ENCODE measurements at places on chromosomes 4 and X.

DNA sequence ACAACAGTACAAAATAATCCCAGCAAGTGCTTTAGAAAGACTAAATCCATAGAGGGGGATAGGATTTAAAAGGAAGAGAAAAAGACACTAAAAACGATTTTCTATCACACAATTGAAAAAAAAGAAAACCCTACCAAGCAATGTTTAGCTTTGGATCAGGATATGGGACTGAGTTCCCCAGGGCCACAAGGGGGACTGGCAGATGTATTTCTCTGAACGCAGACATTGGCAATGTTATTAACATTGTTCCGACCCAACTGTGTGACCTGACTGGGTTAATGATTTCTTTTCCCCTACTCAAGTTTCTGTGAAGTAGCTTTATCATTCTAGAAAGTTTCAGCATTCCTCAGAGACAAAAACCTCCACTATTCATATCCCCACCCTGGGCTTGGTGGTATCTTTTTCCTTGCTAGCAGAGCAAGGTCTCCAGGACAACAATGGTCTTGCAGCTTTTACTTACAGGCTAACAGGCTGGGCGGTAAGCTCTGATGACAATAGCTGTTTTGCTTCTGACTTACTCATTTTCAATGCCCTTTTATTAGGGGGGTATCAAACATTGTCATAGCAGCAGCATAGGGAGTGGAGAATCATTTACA lies 25.8 kb downstream of the SLC7A11 start:
- DNase-seq, result no peak

GRCh38 chr4:78642934-78643333 lies 91.4 kb downstream of the ANXA3 start:
- DNase-seq, result no peak

- DNase-seq, result no peak
Measured at GRCh38 chr4:81807386-81807785, 335.7 kb upstream of the RASGEF1B start.

GRCh38 chrX:141714680-141715079 lies 16.1 kb upstream of the SPANXD start:
- DNase-seq, result no peak

DNA sequence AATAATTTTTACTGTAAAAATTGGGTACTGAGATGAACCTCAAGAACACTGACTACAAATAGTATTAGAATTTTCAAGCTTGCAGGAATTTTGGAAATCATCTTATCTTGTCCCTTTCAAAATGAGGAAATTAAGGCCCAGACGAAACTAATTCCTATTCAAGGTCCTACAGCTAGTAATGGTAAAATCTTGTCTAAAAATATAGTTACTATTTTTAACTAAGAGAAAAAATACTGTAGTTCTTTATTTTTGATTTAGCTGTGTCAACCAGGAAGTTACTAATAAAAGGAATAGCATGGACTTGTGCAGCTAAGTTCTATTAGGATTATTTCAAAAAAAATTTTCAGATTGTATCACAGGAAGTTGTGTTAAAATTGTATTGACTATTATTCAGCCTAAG lies 12.7 kb downstream of the PRIMPOL start:
- DNase-seq, result no peak

DNA sequence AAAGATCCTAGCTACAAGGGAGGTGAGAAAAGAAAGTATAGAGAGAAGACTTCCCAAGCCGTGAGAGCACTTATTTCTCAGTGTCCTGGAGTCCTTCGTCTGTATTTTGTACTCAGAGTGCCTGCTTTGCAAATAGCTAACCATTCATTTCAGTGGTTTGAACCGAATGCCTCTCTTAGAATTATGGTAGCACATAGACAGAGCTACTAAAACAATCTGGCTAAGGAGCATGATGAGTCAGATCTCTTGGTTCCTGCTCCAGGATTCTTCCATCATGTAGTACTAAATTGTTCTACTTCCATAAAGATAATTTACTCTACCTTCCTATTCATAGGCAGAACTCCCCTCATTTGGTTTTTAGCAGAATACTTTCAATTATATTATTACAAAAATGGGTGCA lies 946.6 kb downstream of the STIM2 start:
- no peak for DNase-seq

GRCh38 chrX:26295425-26295824 lies 79.5 kb downstream of the MAGEB5 start:
- no peak for DNase-seq

DNA sequence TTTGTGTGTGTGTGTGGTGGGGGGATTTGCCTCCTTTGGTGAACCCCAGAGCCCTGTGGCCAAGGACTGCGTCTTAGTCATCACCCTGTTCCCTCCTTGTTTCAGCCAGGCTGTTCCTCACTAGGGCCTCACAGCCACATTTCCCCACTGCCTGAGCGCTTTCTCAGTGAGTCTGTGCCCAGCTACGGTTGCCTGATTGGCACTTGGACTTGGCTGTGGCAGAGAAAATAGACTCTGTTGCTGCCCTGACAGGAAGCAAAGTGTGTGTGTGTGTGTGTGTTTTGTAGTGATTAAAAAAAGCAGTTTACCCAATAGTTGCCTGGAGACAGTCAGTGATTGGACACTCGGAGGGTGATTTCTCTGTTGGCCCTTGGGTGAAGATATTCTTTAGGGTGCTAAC lies 113.0 kb downstream of the UCHL1 start:
- no peak for DNase-seq

GRCh38 chrX:100424012-100424411 lies 13.9 kb upstream of the PCDH19 start:
- no peak for DNase-seq

DNA sequence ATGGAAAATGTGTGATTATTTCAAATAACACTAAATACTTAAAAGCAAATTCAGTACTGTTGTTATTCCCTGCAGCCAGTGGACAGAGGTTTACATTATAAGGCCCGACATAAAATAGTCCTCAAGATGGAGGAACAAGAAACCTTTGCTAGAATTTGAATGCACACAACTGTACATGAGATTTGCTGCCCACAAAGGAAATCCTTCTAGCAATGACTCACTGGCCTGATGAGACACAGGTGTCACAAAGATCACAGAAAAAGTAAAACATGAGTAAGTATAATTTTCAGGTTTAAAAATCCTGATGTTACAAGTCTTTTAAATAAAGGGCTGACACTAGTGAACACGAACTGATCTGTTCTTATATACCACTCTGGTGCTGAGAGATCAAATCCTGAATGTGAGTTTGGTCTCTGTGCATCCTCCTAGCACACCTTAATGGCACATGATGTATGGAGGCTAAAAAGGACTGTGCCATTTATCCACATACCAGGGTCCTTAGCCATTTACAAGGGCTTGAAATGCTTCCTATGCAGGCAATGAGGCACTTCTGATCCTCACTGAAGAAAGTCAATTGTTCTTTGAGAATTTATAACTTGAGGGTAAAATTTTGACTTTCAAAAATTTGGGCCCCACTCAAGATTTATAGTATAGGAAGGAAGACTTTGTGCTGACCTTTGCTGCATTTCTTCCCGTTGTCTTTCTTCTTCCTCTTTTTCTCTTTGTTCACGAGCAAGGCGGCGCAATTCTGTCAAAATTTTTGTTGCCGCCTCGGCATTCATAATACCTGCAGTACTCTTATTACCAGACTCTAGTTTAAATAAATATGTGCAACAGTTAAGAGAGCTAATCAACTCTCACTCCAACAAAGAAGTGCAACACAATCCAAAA lies 23.0 kb downstream of the MAP7D3 start:
- DNase-seq, result no peak

GRCh38 chr4:98519268-98519977 lies 139.0 kb downstream of the TSPAN5 start:
- DNase-seq, result no peak

GRCh38 chr4:144115519-144115918 lies 25.0 kb downstream of the GYPA start:
- no peak for DNase-seq

- no peak for DNase-seq
Measured at GRCh38 chrX:11567528-11568220, 98.0 kb downstream of the ARHGAP6 start.

DNA sequence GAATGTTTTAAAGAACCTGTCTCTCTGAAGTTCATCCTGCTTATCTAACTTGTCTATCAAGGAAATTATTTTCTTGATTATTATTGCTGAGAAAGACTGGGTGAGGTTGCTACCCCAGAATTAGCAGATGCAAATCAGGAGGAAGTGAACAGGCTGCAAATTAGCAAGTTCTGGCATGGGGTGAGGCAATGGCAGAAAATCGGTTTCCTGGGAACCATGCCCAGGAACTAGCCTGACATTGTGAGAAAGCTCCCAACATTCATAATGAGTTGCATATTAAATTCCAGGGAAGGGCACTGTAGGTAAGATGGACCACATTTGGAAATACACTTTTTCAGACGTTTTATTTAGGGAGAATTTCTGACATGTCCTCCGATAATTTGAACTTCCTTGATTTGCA lies 11.6 kb downstream of the ARSF start:
- DNase-seq, result no peak

DNA sequence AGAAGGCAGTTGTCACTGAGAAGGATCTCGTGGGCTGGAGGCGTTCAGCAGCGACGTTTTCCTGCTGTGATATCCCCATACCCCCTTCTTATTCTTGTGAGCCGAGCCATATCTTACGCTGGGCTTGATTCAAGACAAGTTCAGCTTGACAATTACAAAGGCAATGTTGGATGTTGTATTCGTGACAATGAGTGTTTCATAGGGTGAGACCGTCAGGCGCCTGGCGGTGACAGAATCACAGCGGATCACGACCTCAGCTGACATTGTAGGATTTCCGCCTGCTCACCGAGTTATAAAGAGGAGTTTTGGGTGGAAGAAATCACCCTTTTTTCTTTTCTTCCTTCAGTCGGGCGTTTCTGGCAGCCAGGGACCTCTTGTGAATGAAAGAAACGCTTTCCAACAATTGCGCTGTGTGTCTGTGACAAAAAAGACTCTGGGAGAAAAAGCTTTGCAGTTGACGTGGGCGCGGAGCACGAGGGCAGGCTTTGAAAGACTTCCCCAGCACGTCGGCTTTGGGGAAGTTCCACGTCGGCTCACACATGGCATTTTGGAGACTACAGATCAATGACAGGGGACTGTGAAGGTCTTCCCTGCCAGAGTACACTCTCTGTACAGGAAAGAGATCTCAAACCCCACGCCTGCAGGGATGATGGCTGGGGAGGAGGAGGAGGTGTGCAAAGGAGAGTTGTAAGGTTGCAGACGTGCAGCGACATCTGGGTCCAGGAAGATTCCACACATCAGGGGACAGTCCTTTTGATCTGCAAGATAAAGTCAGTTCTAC lies 135.4 kb downstream of the CRLF2 start:
- DNase-seq, result no peak

DNA sequence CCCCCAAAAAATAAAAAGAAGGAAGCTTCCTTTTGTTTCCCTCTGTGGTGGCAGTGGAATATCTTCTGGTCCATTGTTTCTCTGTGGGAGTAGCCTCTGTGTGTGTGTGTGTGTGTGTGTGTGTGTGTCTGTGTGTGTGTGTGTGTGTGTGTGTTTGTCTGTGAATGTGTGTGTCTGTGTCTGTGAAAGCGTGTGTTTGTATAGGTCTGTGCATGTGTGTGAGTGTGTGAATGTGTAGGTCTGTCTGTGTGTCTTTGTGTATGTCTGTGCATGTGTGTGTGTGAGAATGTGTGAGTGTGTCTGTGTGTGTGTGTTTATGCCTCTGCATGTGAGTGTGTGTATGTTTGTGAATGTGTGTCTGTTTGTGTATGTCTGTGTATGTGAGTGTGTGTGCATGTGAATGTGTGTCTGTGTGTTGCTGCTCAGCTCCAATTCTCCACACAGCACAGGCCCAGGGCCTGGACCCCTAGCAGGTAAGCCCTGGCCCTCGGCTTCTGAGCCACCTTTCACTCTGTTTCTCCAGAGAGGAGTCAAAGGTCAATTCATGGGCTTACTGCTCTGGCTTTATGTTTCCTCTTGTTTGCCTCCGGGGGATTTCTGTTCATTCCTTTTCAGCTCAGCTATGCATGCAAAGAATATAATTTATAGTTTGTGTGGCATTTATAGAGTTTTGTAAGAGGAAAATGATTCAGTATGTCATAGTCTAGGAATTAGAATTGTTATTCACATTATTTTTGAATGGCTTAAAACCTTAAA lies 89.8 kb downstream of the UCHL1 start:
- DNase-seq, result no peak

- no peak for DNase-seq
Measured at GRCh38 chr4:158172261-158173258, at the start of gene GASK1B. Gene GASK1B, minus strand, starts transcription at chr4:158173025. Its CDS starts 1,650 bp downstream, at chr4:158171375.

DNA sequence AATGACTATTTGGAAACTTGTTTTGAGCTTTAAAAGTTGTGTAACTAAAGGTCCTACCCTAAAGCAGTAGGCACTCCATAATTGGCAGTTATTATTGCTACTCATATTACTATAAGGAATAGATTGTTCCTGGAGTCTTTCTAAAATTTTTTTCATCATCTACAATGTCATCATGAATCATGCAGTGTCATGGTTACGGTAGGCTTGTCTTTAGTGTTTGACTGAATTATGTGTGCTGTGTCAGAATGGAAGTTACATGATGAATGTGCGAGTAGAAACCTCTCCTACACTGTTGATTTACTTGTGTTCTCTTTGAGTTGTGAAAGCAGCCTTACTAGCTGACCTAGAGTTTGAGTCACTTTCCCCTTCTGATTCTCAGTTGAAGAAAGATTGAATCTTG lies 1099.9 kb downstream of the RAPGEF2 start:
- no peak for DNase-seq

GRCh38 chr4:5750946-5751665 lies 40.1 kb downstream of the EVC start:
- DNase-seq, result no peak

GRCh38 chr4:152352215-152352614 lies 183.7 kb downstream of the FBXW7 start:
- no peak for DNase-seq

GRCh38 chr4:105389167-105389566 lies 84.7 kb downstream of the PPA2 start:
- DNase-seq, result no peak

DNA sequence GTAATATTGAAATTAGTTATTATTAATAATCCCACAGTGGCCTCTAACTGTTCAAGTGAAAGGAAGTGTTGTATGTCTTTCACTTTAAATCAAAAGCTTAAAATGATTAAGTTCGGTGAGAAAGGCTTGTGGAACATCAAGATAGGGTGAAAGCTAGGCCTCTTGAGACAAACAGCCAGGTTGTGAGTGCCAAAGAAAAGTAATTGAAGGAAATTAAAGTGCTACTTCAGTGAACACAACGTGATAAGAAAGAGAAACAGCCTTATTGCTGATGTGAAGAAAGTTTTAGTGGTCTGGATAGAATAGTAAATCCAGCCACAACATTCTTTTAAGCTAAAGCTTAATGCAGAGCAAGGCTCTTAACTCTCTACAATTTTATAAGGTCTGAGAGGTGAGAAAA lies 42.6 kb upstream of the IL13RA2 start:
- no peak for DNase-seq
